ENCODE measurements at places on chromosomes 11 and 22.
A peak's percentile ranks its signal among the peaks of the same experiment; 100 is the strongest.

DNA sequence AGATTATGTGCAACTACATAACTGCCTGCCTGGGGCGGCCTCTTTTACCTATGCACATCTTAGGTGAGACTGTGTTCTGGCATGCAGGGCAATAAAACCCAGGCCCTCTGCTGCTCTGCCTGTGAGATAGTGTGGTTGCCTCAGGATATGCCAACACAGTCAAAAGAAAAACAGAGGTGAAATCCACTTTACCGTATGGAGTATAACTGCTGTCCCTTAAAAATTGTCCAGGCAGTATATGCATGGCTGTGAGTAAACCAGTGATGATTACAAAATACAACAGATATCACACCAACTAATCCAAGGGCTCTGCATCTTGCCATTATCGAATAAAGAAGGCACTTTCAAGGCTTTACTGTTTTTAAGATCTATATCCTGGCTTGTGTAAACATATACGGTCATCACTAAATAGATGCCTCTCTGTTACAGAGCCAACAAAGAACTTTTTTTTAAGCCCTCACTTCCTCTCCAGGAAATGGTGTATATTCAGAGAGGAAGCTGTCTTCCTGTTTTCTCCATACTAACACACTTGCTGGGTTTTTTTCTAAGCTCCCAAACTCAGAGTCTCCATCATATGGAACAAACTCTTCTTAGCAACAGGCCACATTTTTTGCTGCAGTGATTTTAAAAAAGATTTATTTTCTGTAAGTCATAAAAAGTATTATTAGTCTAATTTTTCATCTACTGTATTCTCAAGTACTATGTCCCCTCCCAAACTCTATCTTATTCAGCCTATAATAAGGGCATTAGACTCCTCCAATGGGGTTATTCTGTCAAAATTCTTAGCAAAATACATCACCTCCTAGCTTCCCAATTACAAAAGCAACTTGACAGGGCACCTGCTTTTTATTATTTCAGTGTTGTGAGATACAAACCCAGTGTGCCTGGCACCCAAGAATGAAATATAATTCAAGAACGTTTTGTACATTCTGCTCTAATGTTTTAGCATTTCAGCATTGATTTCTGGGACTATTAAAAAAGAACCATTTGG lies 135.2 kb downstream of the MAML2 start:
- DNase-seq: no peak

GRCh38 chr22:43838571-43839307 lies 23.6 kb downstream of the SULT4A1 start:
- DNase-seq: no peak

DNA sequence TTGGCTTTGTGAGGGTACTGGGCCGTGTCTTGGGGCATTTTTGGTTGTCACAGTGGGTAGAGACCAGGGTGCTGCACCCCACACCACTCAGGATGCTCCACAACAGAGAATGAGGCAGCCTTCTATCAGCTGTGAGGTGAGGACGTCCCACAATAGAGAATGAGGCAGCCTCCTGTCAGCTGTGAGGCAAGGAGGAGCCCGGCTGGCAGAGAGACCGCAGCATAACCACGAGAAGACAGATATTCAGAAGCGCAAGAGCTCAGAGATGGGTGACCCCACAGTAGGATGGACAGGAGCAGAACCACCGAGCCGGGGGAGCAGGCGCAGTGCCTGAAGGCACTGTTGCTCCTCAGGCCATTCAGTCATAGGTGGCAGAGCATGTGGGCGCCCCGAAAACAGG lies 47.6 kb downstream of the AP2A2 start:
- DNase-seq: no peak

DNA sequence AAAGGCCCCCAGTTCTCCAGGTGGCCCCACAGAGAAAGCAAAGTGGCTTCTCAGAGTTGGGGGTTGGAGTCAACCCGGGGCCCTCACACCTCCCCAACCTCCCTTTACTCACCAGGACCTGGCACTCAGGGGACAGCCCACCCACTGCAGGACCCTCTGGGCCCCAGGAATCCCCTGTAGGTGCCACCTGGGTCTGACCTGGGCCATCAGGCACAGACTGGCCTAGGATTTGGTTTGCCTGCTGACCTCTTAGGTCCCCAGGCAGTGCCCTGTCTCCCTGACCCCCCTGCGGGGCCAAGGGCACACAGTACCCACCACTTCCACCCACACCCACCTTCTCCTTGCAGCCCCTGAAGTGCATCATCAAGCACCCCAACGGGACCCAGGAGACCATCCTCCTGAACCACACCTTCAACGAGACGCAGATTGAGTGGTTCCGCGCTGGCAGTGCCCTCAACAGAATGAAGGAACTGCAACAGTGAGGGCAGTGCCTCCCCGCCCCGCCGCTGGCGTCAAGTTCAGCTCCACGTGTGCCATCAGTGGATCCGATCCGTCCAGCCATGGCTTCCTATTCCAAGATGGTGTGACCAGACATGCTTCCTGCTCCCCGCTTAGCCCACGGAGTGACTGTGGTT lies 16.0 kb downstream of the POLR3H start:
- no peak for DNase-seq

- DNase-seq: no peak
Observed at GRCh38 chr11:40134820-40135570, 1324.5 kb downstream of the LRRC4C start.

- DNase-seq: no peak
Observed at GRCh38 chr11:17954395-17955252, 58.2 kb downstream of the SERGEF start.

- DNase-seq: no peak
Observed at GRCh38 chr11:58998480-58999290, 59.4 kb downstream of the GLYATL1 start.

DNA sequence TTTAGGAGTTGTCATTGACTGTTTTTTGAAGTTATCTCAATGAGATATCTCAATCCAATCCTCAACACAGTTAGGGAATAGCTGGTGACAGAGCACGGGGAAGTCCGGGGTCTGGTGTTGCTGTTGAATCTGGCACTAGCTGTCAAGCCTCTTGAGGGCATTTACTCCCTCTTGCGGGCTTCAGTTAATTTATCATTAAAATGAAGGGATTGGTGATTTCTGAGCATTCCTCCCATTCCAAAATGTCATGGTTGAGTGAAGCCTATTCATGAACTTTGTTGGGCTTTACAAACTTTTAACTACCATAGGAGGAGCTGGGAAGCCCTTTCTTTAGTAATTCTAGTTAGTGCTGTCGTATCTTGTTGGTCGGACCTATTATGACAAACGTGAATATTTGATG lies 40.2 kb downstream of the UVRAG start:
- no peak for DNase-seq

GRCh38 chr11:123608945-123609344 lies 45.5 kb downstream of the SCN3B start:
- DNase-seq: no peak

GRCh38 chr11:94882931-94883330 lies 90.4 kb downstream of the CWC15 start:
- no peak for DNase-seq

GRCh38 chr11:64317325-64317960 lies at the start of gene TRMT112:
Gene TRMT112 (minus strand): TSS chr11:64317559. CDS start chr11:64317526, 33 bp downstream.
- peak; percentile 97 for DNase-seq

DNA sequence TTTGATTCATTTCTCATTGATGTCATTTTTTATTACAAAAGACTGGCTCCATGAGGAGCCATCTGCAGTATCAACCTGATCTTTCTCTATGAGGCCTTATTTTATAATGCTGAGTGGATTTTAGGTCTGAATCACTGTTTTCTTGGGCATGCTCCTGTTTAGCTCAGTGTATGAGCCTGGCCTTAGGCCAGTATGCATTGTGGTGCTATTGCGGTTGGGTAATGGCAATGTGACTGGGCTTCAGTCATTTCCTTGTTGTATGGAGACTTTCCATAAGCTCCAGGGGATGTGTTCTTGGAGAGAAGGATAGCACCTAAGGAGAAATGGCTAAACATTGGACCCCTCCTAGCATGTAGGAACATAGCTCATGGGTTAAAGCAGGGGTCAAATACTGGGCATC lies 293.2 kb downstream of the NELL1 start:
- no peak for DNase-seq

- DNase-seq: no peak
Observed at GRCh38 chr11:100403816-100404215, 283.3 kb upstream of the ARHGAP42 start.

GRCh38 chr11:67060111-67060522 lies 3.5 kb downstream of the RHOD start:
- DNase-seq: no peak

- no peak for DNase-seq
Observed at GRCh38 chr11:121282886-121283502, 9.6 kb upstream of the SC5D start.

- DNase-seq: no peak
Observed at GRCh38 chr22:29870574-29870973, 12.4 kb upstream of the MTMR3 start.

DNA sequence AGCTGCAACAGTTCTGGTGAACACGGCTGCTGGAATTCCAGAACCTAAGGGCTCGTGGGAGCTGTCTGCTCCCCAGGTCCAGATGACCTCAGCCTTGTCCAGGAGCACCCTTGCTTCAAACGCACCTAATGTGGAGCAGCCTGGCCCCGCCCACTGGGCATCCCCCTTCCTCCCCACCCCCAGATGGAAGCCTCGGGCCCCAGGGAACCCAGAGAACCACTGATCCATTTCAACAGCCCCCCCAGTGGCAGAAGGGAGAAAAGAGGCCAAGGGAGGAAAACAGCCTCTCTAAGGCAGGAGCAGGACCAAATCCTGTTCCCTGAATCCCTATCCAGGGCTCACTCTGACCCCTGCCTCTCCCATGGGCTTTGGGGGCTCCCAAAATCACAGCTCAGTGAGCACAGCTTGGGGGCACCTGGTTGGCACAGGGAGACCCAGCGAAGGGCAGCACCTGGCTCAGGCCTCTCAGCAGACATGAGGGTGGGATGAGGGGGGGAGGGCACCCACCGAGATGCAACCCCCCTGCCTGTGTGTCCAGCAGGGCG lies 1.2 kb downstream of the CYTH4 start:
- DNase-seq: no peak

GRCh38 chr22:44548981-44549380 lies 50.9 kb upstream of the RTL6 start:
- no peak for DNase-seq

GRCh38 chr11:70029115-70029860 lies 48.8 kb upstream of the ANO1 start:
- no peak for DNase-seq

DNA sequence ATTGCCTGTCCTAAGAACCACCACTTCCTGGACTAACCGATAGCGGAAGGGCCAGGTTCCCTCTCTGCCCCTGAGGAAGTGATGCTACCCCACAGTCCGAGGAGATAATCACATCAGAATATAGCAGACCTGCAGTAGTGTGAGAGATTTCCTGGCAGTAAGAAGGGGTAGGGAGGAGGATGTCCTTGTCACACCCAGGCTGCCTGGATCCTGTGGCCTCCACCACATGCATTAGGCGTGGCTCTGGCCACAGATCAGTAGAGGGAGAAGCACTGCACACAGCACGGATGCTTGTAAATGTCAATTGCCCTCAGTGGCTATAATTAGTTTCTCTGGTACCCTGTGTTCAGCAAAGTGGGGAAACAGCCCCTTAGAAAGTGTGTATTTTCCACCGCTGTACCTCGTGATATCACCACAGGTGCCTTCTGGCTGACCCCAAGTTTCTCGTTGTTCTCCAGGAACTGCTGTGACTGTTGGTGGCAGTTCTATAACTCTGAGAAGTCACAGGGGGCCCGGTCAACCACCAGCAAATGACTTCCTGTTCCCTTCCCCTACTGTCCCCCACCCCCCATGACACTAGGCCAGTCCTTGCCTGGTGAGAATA lies 61.8 kb downstream of the UBASH3B start:
- DNase-seq: no peak

DNA sequence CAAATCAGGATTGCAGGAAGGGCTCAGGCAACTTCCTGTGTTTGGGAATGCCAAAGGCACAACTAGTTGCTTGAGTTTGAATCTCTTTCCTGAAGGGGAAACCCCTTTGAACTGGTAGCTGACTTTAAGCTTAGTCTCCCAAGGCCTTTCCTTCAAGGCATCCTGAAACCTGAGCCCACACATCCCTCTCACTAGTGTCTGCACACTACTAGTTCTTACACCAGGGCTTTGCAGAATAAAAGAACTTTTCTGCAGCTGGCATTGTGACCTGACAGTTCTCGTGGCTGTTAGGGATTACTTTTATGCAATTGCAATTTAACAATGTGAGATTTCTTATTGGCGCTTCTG lies 95.4 kb downstream of the EXT2 start:
- no peak for DNase-seq

DNA sequence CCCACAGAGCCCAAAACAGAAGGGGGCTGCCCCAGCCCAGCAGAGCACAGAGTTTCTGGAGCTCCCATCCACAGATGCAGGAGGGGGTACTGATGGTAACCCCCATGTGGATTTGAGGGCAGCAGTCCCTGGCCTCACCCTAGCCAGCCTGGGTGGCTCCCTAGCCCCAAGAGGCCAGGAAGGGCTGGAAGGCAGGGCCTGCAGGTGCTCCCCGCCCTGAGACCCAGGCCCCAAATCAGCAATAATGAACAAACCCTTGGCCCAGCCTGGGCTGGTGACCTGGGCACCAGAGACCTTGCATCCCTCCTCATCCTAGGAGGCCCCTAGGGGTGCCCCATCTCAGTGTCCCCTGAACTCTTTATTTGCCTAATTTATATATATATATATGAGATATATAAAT lies 61.6 kb downstream of the MORC2 start:
- no peak for DNase-seq

- DNase-seq: no peak
Observed at GRCh38 chr11:64248578-64248977, 1.8 kb upstream of the PPP1R14B start.

- peak; percentile 5 for DNase-seq
Observed at GRCh38 chr22:27420817-27421361, 380.7 kb downstream of the MN1 start.

- no peak for DNase-seq
Observed at GRCh38 chr11:43835104-43835503, 45.5 kb upstream of the ALKBH3 start.

- no peak for DNase-seq
Observed at GRCh38 chr11:3903207-3903896, 47.9 kb downstream of the STIM1 start.

DNA sequence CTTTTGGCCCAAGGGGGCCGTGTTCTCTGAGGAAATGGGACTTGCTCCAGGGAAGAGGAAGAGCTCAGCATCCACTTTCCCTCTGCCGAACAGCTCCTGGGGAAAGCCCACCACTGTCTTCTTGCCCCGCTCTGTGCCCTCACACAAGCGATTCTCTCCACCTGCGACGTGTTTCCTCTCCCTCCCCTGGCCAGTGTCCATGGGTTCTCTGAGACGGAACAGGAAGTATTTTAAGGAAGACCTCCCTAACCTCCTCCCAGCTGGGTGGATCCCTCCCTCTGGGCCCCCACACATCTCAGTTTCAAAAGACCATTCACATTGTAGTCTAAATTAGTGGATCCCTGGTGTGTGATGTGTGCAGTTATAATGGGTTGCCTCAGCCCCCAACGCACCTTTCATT lies 1.6 kb downstream of the TP53AIP1 start:
- no peak for DNase-seq

- DNase-seq: no peak
Observed at GRCh38 chr11:64686466-64687170, 36.4 kb downstream of the NRXN2 start.

GRCh38 chr22:48581796-48582469 lies 1245.7 kb downstream of the BRD1 start:
- DNase-seq: no peak
